ENCODE measurements at places on chromosomes 1 and 21.

DNA sequence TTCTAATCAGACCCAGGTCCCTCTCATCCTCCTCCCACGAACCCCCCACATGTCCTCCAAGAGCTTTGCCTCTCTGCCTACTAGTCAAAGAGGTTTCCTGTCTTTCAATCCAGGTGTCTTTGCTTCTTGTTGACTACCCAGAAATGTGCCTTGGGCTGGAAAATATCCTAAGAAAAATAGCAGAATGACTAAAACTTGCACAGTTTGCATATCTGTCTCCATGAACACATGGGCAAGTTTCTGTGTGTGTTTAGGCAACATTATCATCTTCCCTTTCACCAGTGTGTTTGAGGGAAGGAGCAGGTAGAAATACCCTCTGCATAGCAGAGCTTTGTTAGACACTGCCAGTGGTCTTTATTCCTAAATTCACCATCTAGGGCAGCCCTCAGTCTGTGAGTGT, 1.5 kb downstream of the C1orf116 start:
- peaks cover 15% of the 10 kb centered on the region for H3K4me1 ChIP-seq
- no peaks in the 10 kb centered on the region for H3K36me3 ChIP-seq
- H3K27ac ChIP-seq: no peak overlapping the region
- H3K27me3 ChIP-seq: peaks cover 10% of the 10 kb centered on the region
- DNase-seq: no peak
- no peak overlapping the region for H3K4me3 ChIP-seq

GRCh38 chr1:179046808-179047635, 21.3 kb downstream of the FAM20B start:
- H3K27me3 ChIP-seq: no peaks in the 10 kb centered on the region
- H3K27ac ChIP-seq: peak overlapping the region; percentile 24
- peaks cover 11% of the 10 kb centered on the region for H3K4me1 ChIP-seq
- DNase-seq: no peak
- H3K4me3 ChIP-seq: no peak overlapping the region

GRCh38 chr21:31267644-31268043, 76.4 kb downstream of the TIAM1 start:
- peak overlapping the region; percentile 11 for H3K27ac ChIP-seq
- peaks cover 24% of the 10 kb centered on the region for H3K4me1 ChIP-seq
- no peaks in the 10 kb centered on the region for H3K27me3 ChIP-seq
- H3K4me3 ChIP-seq: no peak overlapping the region

DNA sequence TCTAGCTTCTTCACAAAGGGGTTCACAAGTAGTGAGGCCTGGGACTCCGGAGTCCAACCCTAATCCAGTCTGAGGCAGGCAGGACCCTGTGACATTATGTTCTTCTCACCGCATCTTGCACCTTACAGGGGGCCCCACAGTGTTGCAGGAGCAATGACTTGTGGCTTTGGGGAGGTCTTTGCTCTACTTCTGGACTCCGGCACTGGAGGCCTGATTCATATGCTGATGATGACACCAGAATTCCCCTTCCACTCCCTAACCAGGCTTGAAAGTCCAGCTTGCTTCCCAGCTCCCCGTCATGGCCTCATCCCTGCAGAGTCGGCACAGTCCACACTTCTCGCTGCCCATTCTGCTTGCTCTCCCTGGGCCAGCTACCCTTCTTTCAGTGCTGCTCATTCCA, 96.3 kb upstream of the SLC44A3 start:
- no peak overlapping the region for H3K4me3 ChIP-seq
- no peak for DNase-seq
- no peaks in the 10 kb centered on the region for H3K27me3 ChIP-seq

- H3K4me3 ChIP-seq: no peak overlapping the region
- H3K27ac ChIP-seq: no peak overlapping the region
- H3K4me1 ChIP-seq: peaks cover 14% of the 10 kb centered on the region
- H3K27me3 ChIP-seq: no peaks in the 10 kb centered on the region
These were observed 3.1 kb downstream of the CSF3R start for GRCh38 chr1:36479505-36480051.

GRCh38 chr1:199084293-199084692, 445.5 kb downstream of the PTPRC start:
- H3K27ac ChIP-seq: no peak overlapping the region
- H3K36me3 ChIP-seq: no peaks in the 10 kb centered on the region
- no peak for DNase-seq

GRCh38 chr21:24225431-24225830, 1381.8 kb downstream of the MRPL39 start:
- H3K4me3 ChIP-seq: no peak overlapping the region
- H3K4me1 ChIP-seq: no peaks in the 10 kb centered on the region
- no peak overlapping the region for H3K27ac ChIP-seq
- H3K27me3 ChIP-seq: no peaks in the 10 kb centered on the region

GRCh38 chr1:36253161-36253862, 29.1 kb downstream of the THRAP3 start:
- H3K27ac ChIP-seq: peak overlapping the region; percentile 41
- H3K27me3 ChIP-seq: no peaks in the 10 kb centered on the region
- H3K36me3 ChIP-seq: peaks cover 10% of the 10 kb centered on the region
- H3K4me1 ChIP-seq: peaks cover 28% of the 10 kb centered on the region

DNA sequence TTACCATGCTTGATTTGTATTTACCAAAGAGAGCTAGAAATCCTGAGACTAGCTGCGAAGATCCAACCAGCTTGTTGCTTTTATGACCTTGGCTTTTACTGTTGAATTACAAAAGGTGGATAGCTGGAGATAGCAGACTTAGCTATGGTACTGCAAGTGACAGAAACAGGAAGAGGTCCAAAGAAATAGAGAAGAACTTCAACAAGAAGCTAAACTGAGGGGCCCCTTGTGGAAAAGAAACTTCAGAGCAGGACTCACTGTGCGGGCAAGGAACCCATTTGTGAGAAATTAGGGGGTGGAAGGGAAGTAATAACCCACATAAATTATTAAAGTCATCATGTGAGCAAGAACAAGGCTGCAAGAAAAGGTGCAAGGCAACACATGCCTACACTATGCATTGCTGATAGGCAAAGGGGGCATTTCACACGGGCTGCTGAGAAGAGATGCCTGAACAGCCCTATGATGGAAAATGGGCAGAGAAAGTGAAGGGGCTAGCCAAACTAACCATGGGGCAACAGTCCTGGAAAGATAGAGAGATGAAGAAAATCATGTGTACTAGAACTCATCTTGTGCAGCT, 116.6 kb upstream of the PRDX6 start:
- peaks cover 33% of the 10 kb centered on the region for H3K4me1 ChIP-seq
- no peaks in the 10 kb centered on the region for H3K27me3 ChIP-seq
- no peak for DNase-seq
- H3K27ac ChIP-seq: no peak overlapping the region
- H3K4me3 ChIP-seq: no peak overlapping the region
- H3K36me3 ChIP-seq: no peaks in the 10 kb centered on the region

DNA sequence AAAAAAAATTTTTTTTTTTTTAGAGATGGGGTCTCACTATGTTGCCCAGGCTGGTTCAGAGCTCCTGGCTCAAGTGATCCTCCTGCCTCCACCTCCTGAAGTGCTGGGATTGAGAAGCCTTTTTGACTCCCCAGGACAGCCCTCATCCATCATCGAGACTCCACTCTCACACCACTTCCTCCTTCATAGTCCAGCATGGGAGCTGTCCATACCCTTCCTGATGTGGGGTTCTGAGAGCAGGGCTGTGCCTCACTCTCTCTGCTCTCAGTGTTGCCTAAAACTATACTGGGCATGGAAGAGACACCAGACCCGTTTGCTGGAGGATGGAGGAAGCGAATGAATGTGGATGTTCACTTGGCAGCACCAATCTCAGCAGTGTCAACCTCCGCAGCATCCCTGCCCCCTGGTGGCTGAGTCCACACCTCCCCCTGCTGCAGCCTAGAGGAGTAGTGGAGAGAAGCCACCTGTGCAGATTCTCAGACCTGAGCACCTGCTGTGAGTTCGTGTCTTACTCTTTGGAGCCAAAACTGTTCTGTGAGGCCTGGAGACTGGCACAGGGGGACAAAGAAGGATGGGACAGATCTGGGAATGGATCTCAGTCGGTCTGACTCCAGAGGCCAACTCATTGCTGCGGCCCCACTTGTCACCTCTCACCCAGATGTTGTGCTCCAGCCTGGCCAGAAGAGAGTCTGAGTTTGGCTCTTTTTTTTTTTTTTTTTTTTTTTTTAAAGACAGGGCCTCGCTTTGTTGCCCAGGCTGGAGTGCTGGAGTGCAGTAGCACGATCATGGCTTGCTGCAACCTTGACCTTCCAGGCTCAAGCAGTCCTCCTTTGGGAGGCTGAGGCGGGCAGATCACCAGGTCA, 17.7 kb downstream of the TINAGL1 start:
- H3K4me3 ChIP-seq: no peak overlapping the region
- H3K36me3 ChIP-seq: no peaks in the 10 kb centered on the region
- no peaks in the 10 kb centered on the region for H3K27me3 ChIP-seq
- no peak overlapping the region for H3K27ac ChIP-seq
- H3K4me1 ChIP-seq: peaks cover 34% of the 10 kb centered on the region
- peak; percentile 79 for DNase-seq

DNA sequence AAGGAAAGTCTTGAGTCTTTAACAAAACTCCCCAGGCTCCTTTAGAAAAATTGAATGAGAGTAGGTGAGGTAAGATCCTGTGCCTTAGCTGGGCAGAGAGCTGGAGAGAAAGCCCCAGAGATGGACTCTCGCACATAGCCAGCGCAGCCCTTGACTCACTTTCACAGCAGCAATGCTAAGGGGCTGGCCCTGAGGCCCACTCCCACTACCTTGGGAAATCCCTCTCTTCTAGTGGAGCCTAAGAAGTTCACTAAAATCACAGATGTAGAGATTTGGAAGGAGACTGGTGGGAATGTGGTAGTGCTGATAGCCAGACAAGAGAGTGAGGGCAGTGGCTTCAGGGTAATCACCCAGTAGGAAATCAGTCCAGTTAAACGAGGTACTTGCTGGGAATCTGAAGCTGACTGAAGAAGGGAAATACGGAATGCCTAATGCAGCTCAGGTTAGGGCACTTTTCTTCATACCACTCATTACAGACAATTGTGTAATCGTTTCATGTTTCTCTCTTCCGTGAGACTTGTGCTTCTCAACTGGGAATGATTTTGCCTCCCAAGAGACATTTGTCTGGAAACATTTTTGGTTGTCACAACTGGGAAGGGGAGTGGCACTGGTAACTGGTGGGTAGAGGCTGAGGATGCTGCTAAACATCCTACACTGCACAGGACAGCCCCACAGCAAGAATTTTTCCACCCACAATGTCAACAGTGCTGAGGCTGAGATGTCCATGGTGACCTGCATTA, 42.4 kb upstream of the LRRC8C start:
- H3K4me3 ChIP-seq: no peak overlapping the region
- H3K27ac ChIP-seq: no peak overlapping the region
- no peak for DNase-seq
- H3K36me3 ChIP-seq: peaks cover 3% of the 10 kb centered on the region
- peaks cover 23% of the 10 kb centered on the region for H3K4me1 ChIP-seq
- H3K27me3 ChIP-seq: no peaks in the 10 kb centered on the region

DNA sequence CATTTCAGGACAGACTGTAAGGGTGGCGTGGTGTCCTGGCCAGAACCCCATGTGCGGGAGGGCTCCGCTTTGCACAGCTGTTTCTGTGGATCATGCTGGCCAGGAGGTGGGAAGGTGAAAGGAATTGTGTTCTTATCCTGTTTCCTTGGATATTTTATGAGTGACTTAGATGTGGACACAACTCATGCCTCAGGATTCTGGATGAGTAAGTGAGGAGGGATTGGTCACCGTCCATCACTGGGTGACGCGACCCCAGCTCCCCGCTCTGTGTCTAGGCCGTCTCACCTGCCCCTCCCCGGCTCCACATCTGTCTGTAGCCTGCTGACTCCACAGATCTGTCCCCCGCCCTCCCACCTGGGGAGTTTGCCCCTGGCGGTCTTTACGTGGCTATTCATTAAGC, 48.8 kb downstream of the PIK3CD start:
- H3K4me1 ChIP-seq: peaks cover 6% of the 10 kb centered on the region
- DNase-seq: no peak
- peaks cover 2% of the 10 kb centered on the region for H3K36me3 ChIP-seq

DNA sequence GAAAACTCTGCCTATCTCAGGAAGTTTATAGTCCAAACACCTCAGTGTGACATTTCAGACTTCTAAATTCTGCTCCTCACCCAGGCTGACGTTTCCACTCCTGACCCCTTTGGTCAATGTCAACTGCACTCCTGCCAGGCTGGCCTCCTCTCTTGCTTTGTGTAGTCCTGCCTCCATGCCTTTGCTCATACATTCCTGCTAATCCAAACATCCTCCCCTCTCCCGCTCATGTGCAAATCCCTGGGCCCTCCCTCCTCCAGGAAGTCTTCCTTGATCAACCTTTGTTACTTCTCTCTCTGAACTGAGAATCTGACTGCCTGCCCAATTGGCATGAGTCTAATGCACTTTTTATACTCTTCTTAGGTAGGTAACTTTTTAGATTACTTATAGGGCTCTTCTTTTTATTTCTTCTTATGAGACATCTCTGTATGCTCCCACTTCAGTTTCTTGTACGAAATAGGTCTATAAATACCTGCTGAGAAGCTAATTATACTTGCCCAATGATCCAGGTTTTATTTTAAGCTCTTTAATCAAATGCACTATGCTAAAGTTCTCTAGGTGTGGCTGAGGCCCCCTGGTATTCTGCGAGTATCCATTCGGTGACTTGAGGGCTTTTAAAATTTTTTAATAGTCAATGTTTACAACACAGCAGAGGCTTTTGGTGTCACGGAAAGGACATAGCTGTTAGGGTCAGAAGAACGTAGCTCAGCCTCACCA, 128.1 kb downstream of the PLXNA2 start:
- no peak overlapping the region for H3K4me3 ChIP-seq
- H3K4me1 ChIP-seq: peaks cover 21% of the 10 kb centered on the region
- no peaks in the 10 kb centered on the region for H3K27me3 ChIP-seq

GRCh38 chr1:114692947-114693346, 2.4 kb downstream of the AMPD1 start:
- DNase-seq: no peak
- peaks cover 8% of the 10 kb centered on the region for H3K4me1 ChIP-seq
- H3K27ac ChIP-seq: no peak overlapping the region

DNA sequence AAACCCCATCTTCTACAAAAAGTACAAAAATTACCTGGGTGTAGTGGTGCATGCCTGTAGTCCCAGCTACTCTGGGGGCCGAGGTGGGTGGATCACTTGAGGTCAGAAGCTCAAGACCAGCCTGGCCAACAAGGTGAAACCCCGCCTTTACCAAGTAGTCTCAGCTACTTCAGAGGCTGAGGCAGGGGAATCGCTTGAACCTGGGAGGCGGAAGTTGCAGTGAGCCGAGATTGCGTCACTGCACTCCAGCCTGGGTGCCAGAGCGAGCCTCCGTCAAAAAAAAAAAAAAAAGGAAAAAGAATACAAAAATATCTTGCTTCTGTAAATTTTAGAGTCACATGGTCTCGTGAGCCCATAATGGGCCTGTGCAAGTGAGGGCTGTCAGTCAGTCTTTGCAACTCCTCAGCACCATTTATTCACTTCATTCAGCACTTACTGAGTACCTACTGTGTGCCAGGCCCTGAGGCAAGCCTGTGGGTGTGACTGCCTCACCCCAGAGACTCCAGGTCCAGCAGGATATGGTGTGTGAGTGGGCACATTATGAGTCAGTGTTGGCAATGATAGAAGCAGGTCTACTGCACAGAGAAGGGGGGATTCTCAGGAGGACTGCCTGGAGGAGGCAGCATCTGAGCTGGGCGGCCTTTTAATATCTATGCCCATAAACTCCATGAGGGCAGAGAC, 46.8 kb upstream of the TARDBP start:
- peaks cover 50% of the 10 kb centered on the region for H3K27me3 ChIP-seq
- DNase-seq: no peak
- H3K4me3 ChIP-seq: no peak overlapping the region
- no peaks in the 10 kb centered on the region for H3K36me3 ChIP-seq

All from mesothelial cell of epicardium (in vitro differentiated cells).